Urinary bladder (tissue), 4 donors: ENCODE measurements at places on chromosomes 1 and 21. TPM values are rescaled to one million over a fixed set of nuclear protein-coding genes. Genes with fewer than 3 reads are reported as not detected.

Gene RIIAD1
- total RNA-seq, result not detected

Gene RGS7
- 0.42 TPM for total RNA-seq

Gene AK5
- total RNA-seq, result 6.5 TPM

Gene PTGFR
- total RNA-seq, result 28.7 TPM

Gene GPR157
- total RNA-seq, result 53.5 TPM

Gene SLC9C2
- total RNA-seq, result not detected

Gene NMNAT2
- 2.4 TPM for total RNA-seq

Gene COL16A1
- 217 TPM for total RNA-seq

Gene LRRIQ3
- 2.0 TPM for total RNA-seq

Gene CELA3A
- not detected for total RNA-seq

Gene CAMK2N1
- total RNA-seq, result 17.1 TPM

Gene NGF
- 5.8 TPM for total RNA-seq

Gene GJB4
- 0.69 TPM for total RNA-seq

Gene GIPC2
- 4.4 TPM for total RNA-seq

Gene ERG
- total RNA-seq, result 17.1 TPM

Gene CA14
- 0.37 TPM for total RNA-seq

Gene AGL
- 48.1 TPM for total RNA-seq

Gene S100A16
- total RNA-seq, result 51.3 TPM

Gene SLC45A3
- 4.8 TPM for total RNA-seq

Gene UTS2
- 0.16 TPM for total RNA-seq

Gene TNFAIP8L2
- 4.0 TPM for total RNA-seq

Gene SPOCD1
- 0.90 TPM for total RNA-seq

Gene SPATA46
- not detected for total RNA-seq

Gene MCOLN2
- total RNA-seq, result 0.90 TPM

Gene FAM167B
- 2.5 TPM for total RNA-seq

Gene LRRC71
- total RNA-seq, result 0.16 TPM

Gene FCRL4
- total RNA-seq, result not detected

Gene TMPRSS15
- not detected for total RNA-seq

Gene RNU1-2
- under 0.01 TPM for total RNA-seq

Gene FASLG
- 0.26 TPM for total RNA-seq
